ENCODE measurements at places on chromosomes 2 and 18.

DNA sequence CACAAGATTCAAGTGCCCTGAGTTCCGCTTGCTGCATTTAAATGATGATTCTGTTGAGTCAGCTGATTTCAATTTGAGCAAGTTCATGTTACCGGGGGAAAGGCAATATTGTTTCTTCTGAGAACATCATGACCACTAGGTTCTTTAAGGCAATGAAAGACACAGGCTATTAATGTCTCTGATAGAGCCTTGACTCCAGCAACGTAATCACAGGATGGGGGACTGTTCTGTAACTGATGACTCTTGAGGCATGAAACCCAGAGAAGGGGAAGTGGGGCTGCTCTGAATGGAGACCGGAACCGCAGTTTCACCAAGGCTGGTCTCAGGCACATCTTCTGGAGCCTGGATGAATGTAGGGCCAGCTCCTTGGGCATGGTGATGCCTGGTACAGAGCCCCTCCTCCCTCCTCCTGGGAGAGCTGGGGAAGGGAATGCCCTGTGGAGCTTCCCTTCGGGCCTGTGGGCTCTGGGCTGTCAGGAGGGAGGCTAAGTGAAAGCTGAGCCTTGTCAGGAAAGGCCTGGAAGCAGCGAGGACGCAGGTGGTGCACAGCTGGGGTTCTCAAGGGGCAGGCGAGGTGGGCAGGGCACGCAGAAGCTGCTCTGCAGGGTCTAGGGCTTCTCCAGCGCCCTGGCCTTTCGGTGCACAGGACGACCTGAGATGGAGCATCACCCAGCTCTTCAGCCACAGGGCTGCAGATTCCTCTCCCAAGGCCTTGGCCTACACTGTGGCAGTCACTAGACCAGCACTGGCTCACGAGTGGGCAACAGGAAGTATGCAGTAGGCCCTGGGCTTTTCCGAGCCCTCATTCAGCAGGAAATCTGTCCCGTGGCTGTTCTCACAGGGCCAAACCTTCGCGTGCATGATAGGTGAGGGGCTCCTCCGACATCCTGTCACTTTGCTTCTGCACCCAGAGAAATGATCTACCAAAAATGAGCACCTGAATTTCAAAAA lies 36.6 kb upstream of the PRLH start:
- no peaks in the 10 kb centered on the region for H3K36me3 ChIP-seq
- peaks cover 10% of the 10 kb centered on the region for H3K4me1 ChIP-seq
- no peak overlapping the region for H3K4me3 ChIP-seq
- H3K27me3 ChIP-seq: no peaks in the 10 kb centered on the region
- H3K27ac ChIP-seq: no peak overlapping the region
- DNase-seq: no peak

DNA sequence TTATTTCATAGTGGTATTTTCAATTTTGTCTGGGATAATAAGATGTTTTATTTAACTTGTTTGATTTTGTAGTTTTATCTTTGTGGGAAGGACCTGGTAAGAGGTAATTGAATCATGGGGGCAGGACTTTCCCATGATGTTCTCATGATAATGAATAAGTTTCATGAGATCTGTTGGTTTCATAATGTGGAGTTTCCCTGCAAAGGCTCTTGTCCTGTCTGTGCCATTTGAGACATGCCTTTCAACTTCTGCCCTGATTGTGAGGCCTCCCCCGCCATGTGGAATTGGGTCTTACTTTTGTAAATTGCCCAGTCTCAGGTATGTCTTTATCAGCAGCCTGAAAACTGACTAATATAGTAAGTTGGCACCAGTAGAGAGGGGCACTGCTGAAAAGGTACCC lies 77.8 kb upstream of the ARHGAP15 start:
- no peaks in the 10 kb centered on the region for H3K4me1 ChIP-seq
- H3K36me3 ChIP-seq: no peaks in the 10 kb centered on the region
- no peak for DNase-seq
- no peak overlapping the region for H3K4me3 ChIP-seq

- H3K27ac ChIP-seq: no peak overlapping the region
- no peaks in the 10 kb centered on the region for H3K4me1 ChIP-seq
- no peak overlapping the region for H3K4me3 ChIP-seq
- peaks cover 8% of the 10 kb centered on the region for H3K27me3 ChIP-seq
- no peak for DNase-seq
Observed at GRCh38 chr2:201618744-201619662, 24.3 kb downstream of the TMEM237 start.

- no peak overlapping the region for H3K4me3 ChIP-seq
- no peak for DNase-seq
- peaks cover 9% of the 10 kb centered on the region for H3K36me3 ChIP-seq
- H3K27ac ChIP-seq: no peak overlapping the region
- H3K4me1 ChIP-seq: no peaks in the 10 kb centered on the region
- no peaks in the 10 kb centered on the region for H3K27me3 ChIP-seq
Observed at GRCh38 chr2:213275265-213275664, 9.0 kb upstream of the SPAG16 start.

GRCh38 chr18:61606068-61606660 lies 272.9 kb downstream of the CDH20 start:
- no peak for DNase-seq
- peaks cover 21% of the 10 kb centered on the region for H3K27me3 ChIP-seq
- H3K4me1 ChIP-seq: peaks cover 20% of the 10 kb centered on the region
- no peaks in the 10 kb centered on the region for H3K36me3 ChIP-seq
- H3K27ac ChIP-seq: peak overlapping the region; percentile 60
- peak overlapping the region; percentile 64 for H3K4me3 ChIP-seq

DNA sequence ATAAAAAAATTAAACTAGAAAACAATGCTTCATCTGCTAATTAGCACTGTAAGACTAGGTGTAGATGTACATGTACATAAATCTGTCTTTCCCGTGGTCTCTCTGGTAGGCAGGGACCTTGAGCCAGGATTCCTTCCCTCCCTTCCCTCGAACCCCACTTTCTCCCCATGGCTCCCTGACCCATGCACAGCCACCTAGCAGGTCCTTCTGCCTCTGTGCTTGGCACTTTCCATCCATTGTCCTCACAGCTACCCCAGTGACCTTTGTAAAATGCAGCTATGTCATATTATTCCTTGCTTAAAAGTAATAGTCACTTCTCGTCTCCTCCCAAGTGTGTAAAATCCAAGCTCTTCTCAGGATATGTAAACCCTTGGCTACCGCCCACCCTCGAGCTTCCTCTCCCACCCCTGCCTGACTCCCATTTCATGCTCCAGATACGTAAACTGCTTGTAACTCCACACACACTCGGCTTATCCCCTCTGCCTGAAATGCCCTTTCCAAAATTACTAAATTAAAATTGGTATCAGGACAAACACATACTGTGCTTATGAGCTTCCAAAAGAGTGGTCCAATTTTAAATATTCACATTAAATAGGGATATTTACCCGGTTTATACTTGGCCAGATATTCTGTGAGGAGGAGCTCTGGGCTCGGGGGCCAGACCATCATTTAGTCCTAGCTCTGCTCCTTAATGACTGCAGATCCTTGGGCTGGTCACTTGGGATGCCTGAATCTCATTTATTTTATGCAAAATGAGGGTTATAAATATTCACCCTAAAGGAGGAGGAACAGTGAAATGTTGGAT lies 54.0 kb upstream of the RALBP1 start:
- peaks cover 10% of the 10 kb centered on the region for H3K4me1 ChIP-seq
- H3K27me3 ChIP-seq: no peaks in the 10 kb centered on the region
- no peak for DNase-seq
- no peak overlapping the region for H3K4me3 ChIP-seq
- H3K27ac ChIP-seq: no peak overlapping the region

DNA sequence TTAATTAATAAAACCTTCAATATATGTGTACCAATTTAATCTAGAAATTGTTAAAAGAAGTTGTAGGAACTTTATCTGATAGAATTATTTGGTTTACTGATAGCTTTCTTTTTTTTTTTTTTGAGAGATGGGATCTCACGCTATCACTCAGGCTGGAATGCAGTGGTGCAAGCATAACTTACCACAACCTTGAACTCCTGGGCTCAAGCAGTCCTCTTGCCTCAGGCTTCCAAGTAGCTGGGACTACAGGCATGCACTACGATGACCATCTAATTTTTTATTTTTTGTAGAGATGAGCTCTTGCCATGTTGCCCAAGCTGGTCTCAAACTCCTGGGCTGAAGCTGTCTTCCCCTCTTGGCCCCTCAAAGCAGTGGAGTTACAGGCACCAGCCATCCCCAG lies 66.8 kb downstream of the CCDC138 start:
- H3K4me1 ChIP-seq: no peaks in the 10 kb centered on the region
- H3K36me3 ChIP-seq: peaks cover 37% of the 10 kb centered on the region
- no peak overlapping the region for H3K27ac ChIP-seq
- DNase-seq: no peak
- no peaks in the 10 kb centered on the region for H3K27me3 ChIP-seq

DNA sequence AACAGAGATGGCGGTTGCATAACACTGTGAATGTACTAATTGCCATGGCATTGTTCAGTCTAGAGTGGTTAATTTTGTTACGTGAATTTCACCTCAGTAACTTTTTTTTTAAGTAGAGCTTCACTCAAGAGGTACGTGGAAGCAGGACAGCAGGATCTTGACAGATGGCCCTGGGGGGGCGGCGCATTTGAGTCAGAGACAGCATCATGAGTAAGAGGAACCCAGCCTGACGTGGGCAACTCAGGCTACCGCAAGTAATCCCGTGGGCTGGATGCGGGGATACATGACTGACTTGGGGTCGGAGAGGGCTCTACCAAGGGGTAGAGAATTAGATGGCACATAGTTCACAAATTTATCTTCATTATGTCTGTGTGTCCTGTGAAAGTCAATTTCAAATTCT lies 38.1 kb upstream of the DAPL1 start:
- no peak overlapping the region for H3K4me3 ChIP-seq
- DNase-seq: no peak
- peaks cover 14% of the 10 kb centered on the region for H3K4me1 ChIP-seq
- no peaks in the 10 kb centered on the region for H3K36me3 ChIP-seq

DNA sequence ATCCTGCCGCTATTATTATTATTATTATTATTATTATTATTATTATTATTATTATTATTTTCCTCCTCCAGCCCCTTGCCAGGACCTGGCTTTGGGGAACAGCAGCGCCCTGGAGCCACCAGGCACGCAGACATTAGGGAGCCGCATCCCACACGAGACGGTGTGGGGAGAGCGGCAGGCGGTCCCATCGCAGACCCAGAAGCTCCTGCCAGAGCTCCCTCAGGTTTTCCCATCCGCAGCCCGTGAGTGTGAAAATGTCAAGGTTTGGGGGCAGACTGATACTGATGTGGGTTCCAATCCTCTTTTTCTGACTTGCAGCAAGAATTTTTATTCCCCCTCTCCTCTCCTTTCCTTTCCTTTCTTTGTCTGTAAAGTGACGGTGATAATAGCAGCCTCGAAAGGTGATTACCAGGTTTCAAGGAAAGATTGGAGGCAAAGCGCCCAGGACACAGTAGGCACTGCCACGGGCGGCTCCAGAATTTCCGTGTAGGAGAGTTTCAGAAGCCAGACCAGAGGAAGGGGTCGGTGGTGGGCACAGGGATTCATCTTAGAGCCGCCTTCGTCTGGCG lies 816 bp downstream of the SCTR start:
- DNase-seq: no peak
- H3K27me3 ChIP-seq: peaks cover 75% of the 10 kb centered on the region
- H3K4me1 ChIP-seq: peaks cover 21% of the 10 kb centered on the region
- peak overlapping the region; percentile 27 for H3K27ac ChIP-seq
- peak overlapping the region; percentile 85 for H3K4me3 ChIP-seq

DNA sequence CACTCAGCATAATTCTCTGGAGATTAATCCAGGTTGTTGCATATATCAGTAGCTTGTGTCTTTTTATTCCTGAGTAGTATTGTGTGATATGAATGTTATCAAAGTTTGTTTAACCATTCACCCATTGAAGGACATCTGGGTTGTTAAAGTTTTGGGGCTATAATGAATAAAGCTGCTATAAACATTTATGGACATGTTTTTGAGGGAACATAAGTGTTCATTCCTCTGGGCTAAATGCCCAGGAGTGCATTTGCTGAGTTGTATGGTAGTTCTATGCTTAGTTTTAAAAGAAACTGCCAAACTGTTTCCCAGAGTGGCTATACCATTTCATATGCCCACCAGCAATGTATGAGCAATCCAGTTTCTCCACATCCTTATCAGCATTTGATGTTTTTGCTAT lies 21.8 kb upstream of the KCNJ13 start:
- H3K27me3 ChIP-seq: no peaks in the 10 kb centered on the region
- peaks cover 47% of the 10 kb centered on the region for H3K36me3 ChIP-seq
- no peak for DNase-seq
- no peaks in the 10 kb centered on the region for H3K4me1 ChIP-seq
- H3K4me3 ChIP-seq: no peak overlapping the region

GRCh38 chr2:190283783-190284182 lies 35.8 kb downstream of the HIBCH start:
- H3K4me3 ChIP-seq: no peak overlapping the region
- H3K27me3 ChIP-seq: no peaks in the 10 kb centered on the region
- no peaks in the 10 kb centered on the region for H3K4me1 ChIP-seq
- no peak for DNase-seq

DNA sequence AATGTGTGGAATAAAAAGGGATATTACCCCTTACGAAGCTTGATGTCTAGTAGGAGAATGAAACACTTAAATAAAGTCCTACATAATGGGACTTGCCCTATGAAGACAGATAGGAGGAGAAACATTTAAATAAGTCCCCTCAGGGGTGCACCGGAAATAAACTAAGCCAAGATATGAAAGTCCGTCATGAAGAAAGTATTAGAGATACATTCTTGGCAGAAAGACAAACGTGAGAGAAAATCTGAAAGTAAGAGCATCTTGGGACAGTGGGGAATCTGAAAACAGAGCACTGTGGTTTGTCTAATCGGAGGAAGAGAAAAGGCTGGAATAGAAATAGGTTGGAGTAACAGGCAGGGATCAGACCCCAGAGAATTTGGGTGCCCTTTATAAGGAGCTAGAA lies 516.9 kb upstream of the DSEL start:
- no peak overlapping the region for H3K27ac ChIP-seq
- no peak for DNase-seq
- H3K27me3 ChIP-seq: no peaks in the 10 kb centered on the region
- H3K4me1 ChIP-seq: no peaks in the 10 kb centered on the region

DNA sequence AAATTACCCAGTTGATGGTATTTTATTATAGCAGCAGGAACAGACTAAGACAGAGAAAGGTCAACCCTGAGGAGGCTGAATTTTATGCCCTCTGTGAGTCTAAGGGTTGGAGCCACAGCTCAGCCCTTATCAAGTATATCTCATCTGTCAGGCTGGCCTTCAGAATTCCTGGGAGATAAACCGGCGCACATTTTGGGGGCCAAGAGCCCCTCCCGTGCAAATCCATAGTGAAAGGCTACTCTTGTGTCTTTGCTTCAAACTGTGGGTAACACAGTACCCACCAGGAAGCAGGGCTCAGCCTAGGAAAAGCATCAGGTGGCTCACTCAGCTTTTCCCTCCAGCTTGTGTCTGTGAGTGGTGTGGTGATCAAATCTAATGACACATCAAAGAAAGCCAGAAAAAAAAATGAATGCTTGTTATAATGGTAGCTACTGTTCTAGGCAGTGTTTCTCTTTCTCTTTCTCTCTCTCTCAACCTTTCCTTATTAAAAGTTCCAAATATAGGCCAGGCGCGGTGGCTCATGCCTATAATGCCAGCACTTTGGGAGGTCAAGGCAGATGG lies 25.0 kb upstream of the ASXL2 start:
- no peak for DNase-seq
- H3K4me1 ChIP-seq: no peaks in the 10 kb centered on the region
- no peak overlapping the region for H3K27ac ChIP-seq
- H3K4me3 ChIP-seq: no peak overlapping the region
- no peaks in the 10 kb centered on the region for H3K27me3 ChIP-seq
- no peaks in the 10 kb centered on the region for H3K36me3 ChIP-seq
